ENCODE measurements at places on chromosomes 13 and 19.

GRCh38 chr19:55635334-55635717 is 5.5 kb upstream of the ZNF580 start:
- no peak for DNase-seq

DNA sequence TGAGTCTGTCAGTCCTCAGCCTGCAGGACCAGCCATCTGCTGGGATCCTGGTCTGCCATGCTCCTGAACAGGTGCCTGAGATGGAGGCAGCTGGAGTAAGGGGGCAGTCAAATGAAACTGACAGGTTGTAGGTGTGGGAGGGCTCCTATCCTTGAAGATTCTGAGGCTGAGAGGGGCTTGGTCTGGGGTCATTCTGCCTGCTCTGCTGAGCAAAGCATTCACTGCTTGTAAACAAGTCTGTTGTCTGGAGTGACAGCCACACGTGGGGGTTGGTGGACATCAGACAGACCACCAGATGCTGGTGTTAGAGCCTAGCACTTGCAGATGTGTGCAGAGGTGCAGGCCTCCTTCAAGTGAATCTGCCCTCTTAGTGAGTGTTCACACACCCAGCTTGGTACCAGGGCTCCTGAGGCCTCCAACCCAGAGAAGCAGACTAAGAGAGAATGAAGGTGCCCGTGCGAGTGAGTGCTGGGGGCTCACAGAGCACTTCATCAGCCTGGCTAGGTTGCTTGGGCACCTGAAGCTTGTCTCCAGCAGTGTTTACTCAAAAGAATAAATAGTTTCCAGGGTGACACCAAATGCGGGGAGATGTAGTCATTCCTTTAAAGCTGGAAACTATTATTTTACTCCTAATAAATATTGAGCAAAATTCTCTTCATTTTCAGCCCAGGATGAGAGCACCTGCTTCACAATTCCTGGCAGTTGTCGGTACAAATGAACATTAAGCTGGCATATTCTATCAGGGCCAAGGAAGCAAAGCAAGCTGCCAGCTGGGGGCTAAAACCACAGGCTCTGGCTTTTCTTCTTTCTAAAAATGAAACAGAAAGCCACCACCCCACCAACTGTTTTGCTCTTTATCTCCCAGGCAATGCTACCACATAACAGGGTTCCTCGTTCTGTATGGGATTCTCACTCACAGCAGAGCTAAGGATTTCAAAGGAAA is 82.3 kb downstream of the RNASEH2B start:
- DNase-seq = no peak

GRCh38 chr13:105991622-105992277 is 543.7 kb downstream of the EFNB2 start:
- no peak for DNase-seq

DNA sequence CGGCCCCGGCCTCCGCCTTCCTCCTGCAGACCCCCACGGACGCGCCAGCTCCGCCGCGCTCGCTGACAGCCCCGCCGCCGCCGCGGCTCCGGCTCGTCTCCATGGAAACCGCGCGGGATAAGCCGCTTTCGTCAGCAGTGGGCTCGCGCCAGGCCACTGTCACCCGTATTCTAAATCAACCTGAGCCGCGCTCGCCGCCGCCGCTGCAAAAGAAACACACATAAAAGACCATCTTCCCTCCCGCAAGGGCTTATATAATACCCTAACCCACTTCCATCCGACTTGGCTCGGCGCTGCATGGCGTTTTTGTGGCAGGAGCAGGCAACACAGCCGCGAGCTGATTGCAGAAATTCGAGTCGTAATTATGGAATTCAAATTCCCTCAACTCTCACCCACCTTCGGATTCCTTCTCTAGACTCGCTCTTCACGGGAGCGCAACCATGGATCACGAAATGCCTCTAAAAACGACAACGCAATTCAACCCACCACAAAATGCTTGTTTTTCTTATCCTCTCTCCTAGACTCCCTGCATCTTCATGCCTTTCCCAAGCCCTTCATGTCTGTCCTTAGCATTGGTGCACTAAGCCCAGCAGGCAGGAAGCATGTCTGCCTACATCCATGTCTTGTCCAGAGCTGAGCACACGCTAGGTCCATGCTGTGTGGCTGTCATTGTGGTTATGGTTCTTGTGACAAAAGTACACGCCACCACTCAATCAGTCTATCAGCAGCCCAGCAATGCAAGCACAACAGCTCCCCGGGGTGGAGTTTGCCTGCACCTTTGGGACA is at the start of gene AMER2:
Gene AMER2 (minus strand): TSS at position 772 of the 786 bp plus-strand sequence. CDS start 669 bp downstream, at position 103.
- DNase-seq = no peak

DNA sequence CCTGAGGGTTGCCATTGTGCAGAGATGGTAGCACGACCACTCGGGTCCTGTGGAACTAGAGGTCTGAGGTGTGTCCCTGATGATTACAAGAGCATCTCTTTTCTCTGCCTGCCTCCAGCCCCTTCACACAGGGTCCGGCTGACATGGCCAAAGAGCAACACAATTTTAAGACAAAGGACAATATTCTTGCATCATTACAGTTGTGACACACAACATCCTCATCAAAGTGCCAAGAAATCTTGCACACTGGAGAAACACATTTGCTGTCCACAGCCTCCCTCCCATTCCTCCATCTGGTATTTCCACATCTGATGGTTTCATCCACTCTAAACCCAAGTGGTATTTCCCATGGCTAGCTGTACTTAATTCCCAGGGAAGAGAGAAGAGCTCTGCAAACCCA is 12.8 kb downstream of the COL4A1 start:
- no peak for DNase-seq

- DNase-seq = no peak
Observed at GRCh38 chr13:42106998-42107397, 58.5 kb downstream of the DGKH start.

GRCh38 chr13:83498481-83499190 is 383.6 kb downstream of the SLITRK1 start:
- DNase-seq = no peak

- DNase-seq = no peak
Observed at GRCh38 chr19:54189145-54189734, at the start of gene MBOAT7. MBOAT7 (minus strand) TSS chr19:54189580; CDS start chr19:54188508, 1,072 bp downstream.

- DNase-seq = no peak
Observed at GRCh38 chr19:44741258-44741731, 7.2 kb upstream of the BCL3 start.

DNA sequence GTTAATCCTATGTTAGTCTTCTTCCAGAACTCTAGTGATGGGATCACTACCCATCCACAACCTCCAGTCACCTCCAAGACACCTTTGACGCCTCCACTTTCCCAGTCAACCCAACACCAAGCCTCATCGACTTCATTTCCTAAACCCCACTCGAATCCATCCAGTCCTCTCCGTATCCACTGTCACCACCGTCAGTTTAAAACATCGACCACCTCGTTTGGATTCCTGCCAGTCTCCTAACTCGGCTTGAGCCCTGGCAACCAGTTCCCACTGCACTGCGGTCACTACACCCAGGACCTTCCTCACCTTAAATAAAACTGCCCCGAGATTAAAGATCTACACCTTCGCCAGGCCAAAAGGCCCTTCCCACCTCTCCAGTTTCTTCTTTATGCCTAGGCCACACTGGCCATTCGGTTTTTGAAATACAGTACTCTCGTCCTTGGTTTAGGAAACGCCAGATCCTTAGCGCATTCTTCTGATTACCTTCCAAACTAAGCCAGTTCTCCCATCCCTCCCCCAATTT is 1.2 kb downstream of the MTIF3 start:
- no peak for DNase-seq

DNA sequence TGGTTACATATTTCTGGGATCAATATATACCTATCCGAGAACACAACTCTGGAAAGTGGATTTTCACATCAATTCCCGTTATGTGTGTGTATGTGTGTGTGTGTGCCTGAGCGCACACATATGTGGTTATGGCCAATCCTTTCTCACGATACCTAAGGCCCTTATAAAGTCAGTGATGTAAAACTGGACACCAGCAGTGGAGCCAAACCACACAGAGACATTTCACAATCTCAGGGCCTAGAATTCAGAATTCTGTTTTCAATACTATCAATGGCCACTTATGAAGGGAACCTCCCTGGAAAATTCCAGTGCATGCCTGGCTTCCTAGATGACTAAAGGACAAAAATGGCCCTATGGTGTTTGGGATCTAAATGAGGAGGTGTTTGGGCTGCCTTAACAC is 187.3 kb upstream of the UBL3 start:
- no peak for DNase-seq

DNA sequence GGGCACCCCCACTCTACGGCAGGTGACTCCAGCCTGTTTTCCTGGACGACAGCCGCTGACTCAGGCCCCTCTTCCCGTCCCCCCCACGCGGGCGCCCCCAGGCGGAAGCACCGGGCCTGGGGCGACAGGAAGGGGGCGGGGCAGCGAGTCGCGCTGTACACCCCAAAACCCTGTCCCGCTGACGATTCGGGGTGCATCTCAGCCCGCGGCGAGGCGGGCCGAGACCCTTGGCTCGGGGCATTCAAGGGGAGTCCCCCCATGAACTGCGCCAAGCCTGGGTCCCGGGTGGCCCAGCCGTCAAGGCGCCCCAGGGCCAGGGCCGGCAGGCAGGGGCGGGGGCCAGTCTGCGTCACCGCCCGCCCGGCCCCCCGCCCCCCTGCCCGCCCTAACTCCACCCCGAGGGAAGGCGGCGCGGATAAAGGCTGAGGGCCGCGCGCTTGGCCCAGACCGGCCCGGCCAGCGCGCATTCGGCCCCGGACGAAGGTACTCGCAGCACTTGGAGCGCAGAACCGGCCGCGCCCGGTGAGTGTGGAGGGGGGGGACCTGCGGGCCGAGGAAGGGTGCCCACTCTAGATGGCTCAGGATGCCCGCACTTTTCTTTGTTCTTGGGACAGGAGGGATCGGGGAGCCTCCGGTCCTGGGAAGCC is at the start of gene MIDN:
Gene MIDN (plus strand): TSS at position 445 of the 647 bp plus-strand sequence. CDS start 1,714 bp downstream, outside the sequence.
- DNase-seq = peak; percentile 65

DNA sequence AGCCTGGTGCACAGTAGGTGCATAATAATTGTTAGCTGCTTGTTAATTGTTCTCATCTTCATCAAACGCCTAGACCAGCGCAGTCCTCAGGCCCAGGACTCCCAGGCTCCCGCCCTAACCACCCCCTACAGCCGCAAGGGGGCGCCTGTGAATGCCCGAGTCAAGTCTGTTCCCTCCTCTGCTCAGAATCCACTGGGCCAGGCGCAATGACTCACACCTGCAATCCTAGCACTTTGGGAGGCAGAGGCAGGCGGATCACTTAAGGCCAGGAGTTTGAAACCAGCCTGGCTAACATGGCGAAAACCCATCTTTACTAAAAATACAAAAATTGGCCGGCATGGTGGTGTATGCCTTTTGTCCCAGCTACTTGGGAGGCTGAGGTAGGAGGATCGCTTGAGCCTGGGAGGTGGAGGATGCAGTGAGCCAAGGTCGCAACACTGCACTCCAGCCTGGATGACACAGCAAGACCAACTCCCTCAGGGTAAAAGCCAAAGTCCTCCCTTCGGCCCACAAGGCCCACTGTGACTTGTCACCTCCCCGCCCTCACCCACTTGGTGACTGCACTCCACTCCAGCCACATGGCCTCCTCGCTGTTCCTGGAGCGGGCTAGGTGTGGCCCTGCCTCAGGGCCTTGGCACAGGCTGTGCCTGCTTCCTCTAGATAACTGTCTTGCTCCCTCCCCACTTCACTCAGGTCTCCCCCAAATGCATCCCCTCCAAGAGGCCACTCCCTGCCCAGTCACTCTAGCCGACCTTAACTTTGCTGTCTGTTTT is 9.1 kb downstream of the ZNF653 start:
- peak; percentile 27 for DNase-seq

- no peak for DNase-seq
Observed at GRCh38 chr13:76790526-76790925, 95.7 kb downstream of the KCTD12 start.

- DNase-seq = no peak
Observed at GRCh38 chr19:58053480-58054156, 5.5 kb upstream of the ZNF135 start.

DNA sequence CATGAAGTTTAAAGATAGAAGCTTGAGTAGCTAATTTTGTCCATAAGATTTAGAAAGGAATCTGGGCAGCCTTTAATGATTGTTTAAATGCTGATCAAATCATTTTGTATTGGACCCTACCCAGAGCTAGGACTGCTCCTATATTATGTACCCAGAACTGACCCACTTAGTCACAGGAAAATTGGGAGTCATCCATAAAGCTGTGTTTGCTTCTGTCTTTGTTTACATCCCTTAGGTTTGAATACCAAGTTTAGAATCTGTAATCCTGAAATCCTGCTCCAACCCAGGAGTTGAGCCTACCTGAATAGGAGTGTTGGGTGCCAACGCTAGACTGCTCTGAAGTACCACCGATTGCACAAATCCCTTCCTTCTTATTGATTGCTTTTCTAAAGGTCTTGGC is 23.8 kb downstream of the LCP1 start:
- no peak for DNase-seq

- no peak for DNase-seq
Observed at GRCh38 chr19:42584466-42584865, 10.3 kb downstream of the CEACAM8 start.

GRCh38 chr19:40721936-40722661 is 5.2 kb downstream of the ITPKC start:
- no peak for DNase-seq

- no peak for DNase-seq
Observed at GRCh38 chr19:4519521-4520277, 1.4 kb upstream of the PLIN4 start.

- no peak for DNase-seq
Observed at GRCh38 chr13:21683034-21683733, 12.3 kb downstream of the FGF9 start.

DNA sequence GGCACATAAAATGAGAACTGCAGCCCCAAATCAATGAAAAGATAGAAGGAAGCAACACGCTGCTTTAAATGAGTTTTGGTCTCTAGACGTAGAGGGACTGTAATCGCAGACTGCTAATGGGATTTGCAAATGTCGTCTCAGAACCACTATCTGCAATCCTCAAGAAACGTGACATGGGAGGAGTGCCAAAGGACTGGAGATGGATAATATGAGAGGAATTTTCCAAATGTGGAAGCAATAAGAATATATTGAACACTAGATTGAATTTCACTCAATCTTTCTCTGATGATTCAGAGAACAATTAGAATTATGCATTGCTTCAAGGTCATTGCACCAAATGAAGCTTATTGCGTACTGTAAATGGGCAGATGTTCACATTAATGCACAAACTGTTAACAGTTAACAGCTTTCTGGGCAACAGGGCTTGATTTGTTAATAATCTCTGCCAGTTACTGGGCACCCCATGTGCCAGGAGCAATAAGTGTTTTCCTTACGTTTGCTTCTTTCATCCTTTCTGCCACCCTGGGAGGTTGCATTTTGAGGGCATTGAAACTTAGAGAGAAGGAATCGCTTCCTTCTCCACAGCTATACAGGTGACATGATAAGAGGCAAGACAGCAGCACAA is 62.8 kb upstream of the WASF3 start:
- no peak for DNase-seq

DNA sequence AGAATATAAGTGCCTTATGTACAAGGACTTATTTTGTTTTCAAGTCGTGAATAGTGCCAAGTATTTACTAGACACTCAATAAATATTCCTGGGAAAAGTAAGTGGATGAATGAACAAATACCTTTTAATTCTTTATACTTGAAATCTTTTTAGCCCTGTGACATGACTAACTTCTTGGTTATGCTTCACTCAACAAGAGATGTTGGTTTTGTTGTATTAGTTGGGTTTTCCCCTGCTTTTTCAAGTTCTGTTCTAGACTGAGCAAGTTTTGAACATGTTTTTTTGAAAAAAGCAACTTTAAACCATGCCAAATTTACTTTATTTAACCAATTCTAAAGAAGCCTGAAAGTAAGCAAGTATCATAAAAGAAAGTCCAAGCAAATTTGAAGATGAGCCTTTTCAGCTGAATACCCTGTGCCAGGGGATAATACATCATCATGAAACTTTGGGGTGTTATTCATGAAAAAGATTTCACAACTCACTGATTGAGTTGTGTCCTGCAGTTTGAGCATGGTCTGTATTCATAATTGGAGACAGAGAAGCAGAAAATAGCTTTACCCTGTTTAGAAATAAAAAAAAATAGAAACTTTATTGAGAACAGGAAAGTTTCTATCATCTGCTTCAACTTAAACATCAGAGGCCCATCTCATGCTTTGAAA is 11.1 kb downstream of the LMO7 start:
- DNase-seq = no peak

Data from activated effector memory CD4-positive, alpha-beta T cell treated with Interleukin-2 at 50 U/mL for 16 hours (primary cell).